ENCODE measurements at places on chromosomes 1 and 21. TPM values are rescaled to one million over a fixed set of nuclear protein-coding genes. Genes with fewer than 3 reads are reported as not detected.

Gene REG4
- total RNA-seq: not detected

Gene AK5
- 2.3 TPM for total RNA-seq

Gene AKR7A3
- total RNA-seq: 0.19 TPM

Gene FNBP1L
- 18.9 TPM for total RNA-seq

Gene ANGPTL1
- not detected for total RNA-seq

Gene C8A
- not detected for total RNA-seq

Gene TSPAN1
- 37.5 TPM for total RNA-seq

Gene LRRC53
- not detected for total RNA-seq

Gene JAM2
- 0.07 TPM for total RNA-seq

Gene KCNT2
- not detected for total RNA-seq

Gene FAAH
- 20.8 TPM for total RNA-seq

Gene PLA2G2E
- total RNA-seq: not detected

Gene CYP4X1
- 0.56 TPM for total RNA-seq

Gene GCSAML
- not detected for total RNA-seq

Gene ZBTB8A
- 5.3 TPM for total RNA-seq
